Activated T-helper 1 cell treated with Interleukin-2 at 50 U/mL for 16 hours (primary cell): ENCODE measurements at places on chromosomes 12 and 14.

DNA sequence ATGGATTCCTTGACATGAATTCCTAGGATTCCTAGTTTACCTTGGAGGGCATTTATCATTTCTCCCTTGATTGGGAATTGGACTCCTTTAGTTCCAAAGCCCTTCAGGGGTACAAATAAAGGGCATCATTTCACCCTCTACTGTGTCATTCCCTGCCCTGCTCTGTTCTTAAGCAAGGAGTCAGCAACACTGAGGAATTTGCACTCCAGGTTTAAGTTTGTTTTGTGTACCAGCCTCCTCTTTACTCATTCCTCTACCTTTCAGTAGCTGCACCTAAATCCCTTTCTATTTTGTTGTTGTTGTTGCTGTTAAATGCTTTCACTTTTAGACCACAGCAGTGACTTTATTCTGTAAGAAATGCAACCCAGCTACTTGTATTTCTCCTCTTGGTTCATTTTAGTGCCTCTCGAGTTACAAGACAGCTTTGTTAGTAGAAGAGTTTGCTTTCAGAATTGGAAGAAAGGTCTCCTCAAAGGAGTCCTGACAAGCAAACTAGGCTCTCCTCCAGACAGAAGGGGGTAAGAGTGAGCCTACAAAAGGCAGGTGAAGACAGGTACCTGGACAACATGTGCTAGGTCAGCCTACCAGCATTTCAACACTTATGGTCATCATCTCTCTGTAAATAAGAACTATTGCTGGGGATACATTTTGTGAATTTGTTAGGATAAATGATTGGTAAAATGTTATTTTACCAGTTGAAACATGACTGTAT, 90.0 kb downstream of the RMST start:
- no peak for DNase-seq

DNA sequence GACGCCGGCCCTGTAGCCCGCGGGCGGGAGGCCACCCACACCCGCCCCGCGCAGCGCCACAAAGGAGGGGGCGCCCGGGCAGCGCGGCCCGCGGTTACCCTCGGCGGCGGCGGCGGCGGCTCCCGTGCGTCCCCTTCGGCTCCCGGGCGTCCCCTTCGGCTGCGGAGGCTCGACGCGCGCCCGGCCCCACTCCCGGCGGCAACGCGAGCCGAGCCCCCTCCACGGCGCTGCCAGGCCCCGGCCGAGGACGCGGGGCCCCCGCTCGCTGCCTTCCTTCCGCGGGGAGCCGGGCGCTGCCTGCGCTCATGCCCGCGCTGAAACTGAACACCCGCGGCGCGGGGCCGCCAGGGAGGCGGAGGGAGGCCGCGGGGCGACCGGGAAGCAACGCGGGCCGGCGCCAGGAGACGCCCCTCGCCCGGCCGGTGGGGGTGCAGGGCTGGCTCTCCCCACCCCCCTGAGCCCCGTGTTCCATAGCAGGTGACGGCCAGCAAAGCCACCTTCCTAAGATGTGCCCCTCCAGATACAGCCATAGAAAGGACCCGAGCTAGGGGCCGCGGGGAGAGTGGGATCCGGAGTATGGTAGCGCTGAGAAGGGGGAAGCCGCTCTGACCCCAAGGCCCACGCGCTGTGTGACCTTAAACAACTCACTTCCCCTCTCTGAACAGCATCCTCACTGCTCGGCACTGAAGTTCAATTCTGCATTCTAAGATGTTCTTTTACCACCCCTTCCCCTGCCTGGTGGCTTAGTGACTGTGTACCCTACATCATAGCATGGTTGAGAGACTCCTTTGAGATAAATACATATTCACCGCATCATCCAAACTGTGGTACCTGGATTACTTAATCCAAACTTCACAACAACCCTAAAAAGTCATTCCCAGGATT, 42.8 kb downstream of the KDM2B start:
- DNase-seq = no peak

- no peak for DNase-seq
Observed at GRCh38 chr14:79265366-79265946, 945.8 kb downstream of the DIO2 start.

DNA sequence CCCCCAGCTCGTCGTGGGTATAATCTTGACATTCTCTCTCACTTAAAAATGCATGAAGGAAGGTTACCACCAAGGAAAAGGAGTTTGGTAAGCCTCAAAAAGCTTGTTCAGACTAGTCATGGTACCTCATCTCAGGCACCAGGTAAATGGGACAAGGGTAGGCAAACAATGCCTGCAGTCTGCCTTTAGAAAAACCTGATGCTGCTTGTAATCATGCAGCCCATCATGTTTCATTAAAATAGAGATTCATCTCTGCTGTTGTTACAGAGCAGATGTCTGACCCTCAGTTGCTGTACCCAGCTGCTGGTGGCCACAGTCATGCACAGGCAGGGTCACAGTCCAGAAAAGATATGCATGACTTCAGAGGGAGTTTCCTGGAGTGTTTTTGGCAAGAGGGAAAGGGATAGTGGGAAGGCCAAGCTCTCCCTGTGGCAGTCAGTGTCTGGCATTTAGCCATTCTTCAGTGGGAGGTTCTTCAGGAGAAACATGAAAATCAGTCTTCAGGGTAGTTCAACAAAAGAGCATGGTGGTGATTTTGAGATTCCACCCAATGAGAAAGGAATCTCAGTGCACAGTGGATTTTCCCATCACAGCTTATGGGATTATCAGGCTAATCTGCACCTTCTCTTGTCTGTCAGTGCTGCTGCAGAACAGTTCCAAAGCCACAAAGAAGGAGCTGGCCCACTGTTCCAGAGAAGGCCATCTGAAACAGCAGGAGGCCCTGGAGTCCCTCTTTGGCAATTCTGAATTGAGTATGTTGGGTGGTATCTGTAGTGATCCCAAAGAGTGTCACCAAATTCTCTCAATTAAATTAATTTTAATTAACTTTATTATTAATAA, 202.7 kb upstream of the FRMD6 start:
- DNase-seq = no peak

GRCh38 chr12:4817880-4818279, 91.8 kb upstream of the KCNA1 start:
- no peak for DNase-seq

DNA sequence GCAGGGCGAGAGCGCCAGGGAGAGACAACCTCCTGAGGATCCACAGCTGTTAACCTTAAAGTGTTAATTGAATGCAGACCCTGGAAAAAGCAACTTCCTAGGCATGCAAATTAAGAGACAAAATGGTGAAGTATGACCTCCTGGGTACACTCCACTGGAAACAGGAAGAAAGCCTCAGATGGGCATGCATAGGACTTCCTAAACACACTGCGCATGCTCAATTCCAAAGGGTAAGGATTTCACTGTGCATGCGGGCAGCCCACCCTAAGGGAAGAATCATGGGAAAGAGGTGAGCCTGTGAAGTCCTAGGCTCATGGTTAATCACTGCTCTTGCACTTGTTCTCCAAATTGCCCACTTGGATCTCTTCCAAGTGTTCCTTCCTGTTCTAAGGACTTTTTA, 80.5 kb upstream of the CAPRIN2 start:
- no peak for DNase-seq

DNA sequence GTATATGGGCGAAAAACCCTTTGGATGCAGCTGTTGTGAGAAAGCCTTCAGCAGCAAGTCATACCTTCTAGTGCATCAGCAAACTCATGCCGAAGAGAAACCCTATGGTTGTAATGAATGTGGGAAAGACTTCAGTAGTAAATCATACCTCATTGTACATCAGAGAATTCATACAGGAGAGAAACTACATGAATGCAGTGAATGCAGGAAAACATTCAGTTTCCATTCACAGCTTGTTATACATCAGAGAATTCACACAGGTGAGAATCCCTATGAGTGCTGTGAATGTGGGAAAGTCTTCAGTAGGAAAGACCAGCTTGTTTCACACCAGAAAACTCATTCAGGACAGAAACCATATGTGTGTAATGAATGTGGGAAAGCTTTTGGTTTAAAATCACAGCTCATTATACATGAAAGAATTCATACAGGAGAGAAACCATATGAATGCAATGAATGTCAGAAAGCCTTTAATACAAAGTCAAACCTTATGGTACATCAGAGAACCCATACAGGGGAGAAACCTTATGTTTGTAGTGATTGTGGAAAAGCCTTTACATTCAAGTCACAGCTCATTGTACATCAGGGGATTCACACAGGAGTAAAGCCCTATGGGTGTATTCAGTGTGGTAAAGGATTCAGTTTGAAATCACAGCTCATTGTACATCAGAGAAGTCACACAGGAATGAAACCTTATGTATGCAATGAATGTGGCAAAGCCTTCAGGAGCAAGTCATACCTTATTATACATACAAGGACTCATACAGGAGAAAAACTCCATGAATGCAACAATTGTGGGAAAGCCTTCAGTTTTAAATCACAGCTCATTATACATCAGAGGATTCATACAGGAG, 21.4 kb downstream of the ZNF268 start:
- no peak for DNase-seq
